ENCODE measurements at places on chromosomes 12 and 14. TPM values are rescaled to one million over a fixed set of nuclear protein-coding genes. Genes with fewer than 3 reads are reported as not detected.

Gene ENDOU
- 0.15 TPM for total RNA-seq

Gene BCL2L2
- 17.8 TPM for total RNA-seq

Gene FLRT2
- total RNA-seq, result 14.0 TPM

Gene CCDC177
- total RNA-seq, result not detected

Gene DCN
- total RNA-seq, result 961 TPM

Gene SPTB
- total RNA-seq, result not detected

Gene FOXM1
- total RNA-seq, result 3.8 TPM

Gene CYP27B1
- not detected for total RNA-seq

Gene ANO4
- 0.08 TPM for total RNA-seq
